ENCODE measurements at places on chromosomes 1 and 21. TPM values are rescaled to one million over a fixed set of nuclear protein-coding genes. Genes with fewer than 3 reads are reported as not detected.

DNA sequence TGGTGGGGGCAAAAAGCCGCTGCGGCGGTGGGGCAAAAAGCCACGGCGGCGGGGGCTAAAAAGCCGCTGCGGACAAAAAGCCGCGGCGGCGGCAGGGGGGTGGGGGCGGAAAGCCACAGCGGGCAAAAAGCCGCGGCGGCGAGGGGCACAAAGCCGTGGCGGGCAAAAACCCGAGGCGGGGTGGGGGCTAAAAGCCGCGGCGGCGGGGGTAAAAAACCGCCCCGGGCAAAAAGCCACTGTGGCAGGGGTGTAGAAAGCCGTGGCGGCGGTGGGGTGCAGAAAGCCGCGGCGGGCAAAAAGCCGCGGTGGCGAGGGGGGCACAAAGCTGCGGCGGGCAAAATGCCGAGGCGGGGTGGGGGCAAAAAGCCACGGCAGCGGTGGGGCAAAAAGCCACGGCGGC is 3901.8 kb downstream of the SRGAP2C start:
- no peak for DNase-seq

- no peak for DNase-seq
Observed at GRCh38 chr1:205508227-205508714, 3.8 kb downstream of the CDK18 start.

GRCh38 chr1:16076865-16077238 is 3.4 kb upstream of the FAM131C start:
- DNase-seq = no peak

DNA sequence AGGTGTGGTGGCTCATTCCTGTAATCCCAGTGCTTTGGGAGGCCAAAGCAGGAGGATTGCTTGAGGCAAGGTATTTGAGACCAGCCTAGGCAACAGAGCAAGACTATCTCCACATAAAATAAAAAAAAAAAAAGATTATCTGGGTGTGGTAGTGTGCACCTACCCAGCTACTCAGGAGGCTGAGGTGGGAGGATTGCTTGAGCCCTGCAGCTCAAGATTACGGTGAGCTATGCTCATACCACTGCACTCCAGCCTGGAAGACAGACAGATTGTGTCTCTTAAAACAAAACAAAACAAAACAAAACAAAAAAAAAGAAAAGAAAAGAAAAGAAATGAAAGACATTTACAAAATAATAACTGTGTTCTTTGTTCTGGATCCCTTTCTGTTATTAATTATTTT is 6.1 kb upstream of the TLCD4 start:
- no peak for DNase-seq

Gene SMCP
- total RNA-seq = not detected

DNA sequence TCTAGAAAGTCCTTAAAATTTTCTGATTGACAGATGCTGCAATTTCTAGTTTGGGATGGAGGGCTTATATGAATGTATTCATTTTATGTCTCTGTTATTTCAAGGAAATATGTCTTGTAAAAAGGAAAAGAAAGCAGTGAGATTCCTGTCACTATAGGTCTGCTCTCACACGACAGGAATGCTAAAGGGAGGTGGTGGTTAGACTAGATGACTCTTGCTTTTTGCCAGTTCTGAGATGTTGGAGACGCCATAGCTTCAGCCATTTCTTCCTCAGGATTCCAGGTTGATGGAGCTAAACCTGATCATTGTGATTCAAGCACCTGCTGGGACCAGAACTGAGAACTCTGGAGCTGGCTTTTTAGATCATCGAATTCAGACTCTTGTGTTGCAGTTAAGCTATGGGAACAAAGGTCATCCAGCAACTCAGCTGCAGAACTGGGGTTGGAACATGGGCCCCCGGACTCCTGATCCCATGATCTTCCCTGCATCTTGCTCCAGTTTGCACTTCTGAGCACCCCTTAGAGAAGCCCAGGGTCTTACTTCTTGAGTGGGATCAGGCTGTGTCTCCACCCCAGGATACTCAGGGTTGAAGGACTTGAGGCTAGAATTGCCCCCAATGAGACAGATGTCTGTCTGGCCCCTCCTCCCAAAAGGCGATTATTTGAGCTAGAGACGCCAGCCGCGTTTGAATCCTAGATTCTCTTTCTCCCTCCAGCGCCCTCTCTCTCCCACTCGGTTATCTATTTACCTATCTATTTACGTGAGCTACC is 46.7 kb upstream of the FOXO6 start:
- DNase-seq = no peak

Gene ACBD6
- total RNA-seq = 49.0 TPM

GRCh38 chr1:55213885-55214211 is 1.3 kb downstream of the USP24 start:
- DNase-seq = peak; percentile 56

DNA sequence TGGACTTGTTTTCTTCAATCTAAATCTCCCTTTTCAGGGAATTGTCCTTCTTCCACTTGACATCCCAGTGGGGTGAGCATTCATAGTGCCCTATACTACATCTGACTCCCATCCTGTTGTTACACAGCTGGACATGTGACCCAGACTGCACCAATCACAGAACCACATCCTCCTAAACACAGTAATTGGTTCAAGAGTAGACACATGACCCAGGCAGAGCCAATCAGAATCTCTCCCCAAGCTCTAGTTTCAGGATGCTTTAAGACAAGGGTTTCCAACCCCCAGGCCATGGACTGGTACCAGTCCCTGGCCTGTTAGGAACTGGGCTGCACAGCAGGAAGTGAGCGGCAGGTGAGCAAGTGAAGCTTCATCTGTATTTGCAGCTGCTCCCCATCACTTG is 5.6 kb upstream of the DDOST start:
- no peak for DNase-seq

Gene SLFNL1
- total RNA-seq = 0.08 TPM

Gene TMEM50B
- 14.6 TPM for total RNA-seq

DNA sequence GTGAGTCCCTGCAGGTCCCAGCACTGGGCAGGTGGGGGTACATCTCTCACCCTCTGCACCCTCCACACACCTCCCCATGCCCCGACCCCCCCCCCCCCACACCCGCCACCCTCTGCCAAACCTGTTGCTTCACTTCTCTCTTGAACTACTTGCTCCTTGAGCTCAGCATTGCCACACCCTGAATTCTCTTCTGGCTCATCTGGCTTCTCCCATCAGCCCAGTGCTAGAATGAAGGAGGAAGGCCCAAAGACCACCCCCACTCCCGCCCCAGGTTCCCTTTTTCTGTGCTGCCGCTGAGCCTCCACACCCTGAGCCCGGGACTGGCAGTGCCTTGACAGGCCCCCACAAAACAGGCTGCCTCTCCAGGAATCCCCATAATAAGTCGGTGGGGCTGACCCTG is 6.4 kb upstream of the TNNI1 start:
- no peak for DNase-seq

GRCh38 chr21:35779690-35780570 is 280.4 kb downstream of the SETD4 start:
- DNase-seq = no peak

Measured in activated naive CD8-positive, alpha-beta T cell treated with anti-CD3 and anti-CD28 coated beads for 36 hours (primary cell).